Activated T-helper 1 cell treated with anti-CD3 and anti-CD28 coated beads, Interleukin-2, amount 50 U/mL, for 16 hours (primary cell): ENCODE measurements at places on chromosomes 2 and 18.
A peak's percentile ranks its signal among the peaks of the same experiment; 100 is the strongest.

DNA sequence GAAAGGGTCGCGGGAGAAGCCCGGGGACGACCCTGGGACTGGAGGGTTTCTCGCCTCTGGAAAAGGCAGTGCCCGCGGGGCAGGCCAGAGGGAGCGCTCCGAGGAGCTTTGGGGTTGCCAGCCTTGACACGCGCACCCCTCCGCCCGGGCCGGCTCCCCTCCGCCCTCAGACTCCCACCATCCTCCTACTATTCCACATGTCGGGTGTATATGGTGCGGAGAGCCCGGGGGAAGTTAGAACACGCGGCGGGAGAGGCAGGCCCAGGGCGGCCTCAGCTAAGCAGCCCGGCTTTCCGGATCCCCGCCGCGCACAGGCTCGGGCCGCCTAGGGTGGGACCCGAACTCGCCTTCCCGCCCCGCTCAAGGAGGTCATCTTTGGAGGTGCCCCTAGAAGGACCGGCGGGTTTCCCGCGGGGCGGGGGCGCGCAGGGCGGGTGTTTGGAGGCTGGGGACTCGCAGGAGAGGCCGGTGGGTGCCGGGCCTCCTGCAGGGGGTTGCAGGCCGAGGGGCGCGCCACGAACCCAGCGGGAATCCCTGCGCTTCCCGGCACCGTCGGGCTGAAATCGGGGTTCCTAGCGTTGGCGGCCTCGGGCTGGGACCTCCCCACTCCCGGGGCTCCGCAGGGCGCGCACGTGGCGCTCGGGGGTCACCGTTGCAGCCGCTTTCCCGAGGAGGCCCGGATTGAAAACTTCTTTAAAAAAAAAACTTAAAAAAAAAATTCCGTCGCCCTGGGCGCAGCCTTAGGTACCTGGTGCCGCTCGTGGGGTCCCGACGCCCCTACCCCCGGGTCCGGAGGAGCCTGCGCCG, 3.7 kb downstream of the NFATC1 start:
- DNase-seq = no peak

DNA sequence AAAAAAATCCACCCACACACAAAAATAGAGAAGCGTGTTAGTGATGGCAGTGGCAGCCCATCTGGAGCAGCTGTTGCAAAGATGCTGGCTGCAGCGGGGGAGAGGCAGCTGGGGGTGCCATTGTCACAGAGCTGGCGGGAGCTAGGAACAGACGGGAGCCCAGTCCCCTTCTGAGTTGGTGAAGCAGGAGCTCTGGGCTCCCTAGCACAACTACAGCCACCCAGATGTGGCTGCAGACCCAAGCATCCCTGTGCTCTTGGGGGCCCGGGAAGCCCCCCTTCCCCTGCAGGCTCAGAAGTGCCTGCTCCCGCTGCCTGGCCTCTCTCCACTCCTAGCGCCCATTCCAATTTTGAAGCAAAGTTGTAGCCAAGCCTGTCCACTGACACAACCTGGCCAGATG, 366.6 kb upstream of the MC4R start:
- DNase-seq = no peak

DNA sequence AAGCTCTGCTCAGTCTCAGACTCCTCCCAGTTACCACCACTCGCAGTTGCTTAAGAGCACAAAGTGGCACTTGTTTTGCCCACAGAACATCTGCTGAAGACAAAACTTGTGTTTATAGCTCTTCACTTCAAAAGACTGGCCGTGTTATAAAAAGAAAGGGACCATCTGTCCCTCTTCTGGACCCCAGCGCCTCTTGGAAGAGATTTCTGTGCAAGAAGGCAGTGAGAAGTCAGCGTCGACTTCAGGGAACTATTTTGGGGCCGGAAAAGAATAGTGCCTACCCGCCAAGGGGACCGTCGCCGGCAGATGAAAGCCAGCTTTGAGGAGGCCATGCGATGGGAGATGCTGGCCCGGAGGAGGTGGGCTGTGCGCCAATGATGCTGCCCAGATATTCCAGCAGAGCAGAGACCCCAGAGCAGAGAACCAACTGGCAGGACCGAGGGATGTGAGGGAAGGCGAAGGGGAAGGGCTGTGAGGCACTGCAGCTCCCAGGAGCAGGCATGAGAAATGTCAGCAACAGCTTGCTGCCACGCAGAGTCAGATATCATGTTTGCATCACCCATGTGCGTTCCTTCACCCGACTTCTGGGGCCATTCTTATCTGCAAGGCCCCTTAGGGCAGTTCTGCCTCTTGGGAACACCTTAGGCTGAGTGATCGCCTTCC, 270.9 kb downstream of the ATAD2B start:
- DNase-seq = no peak

DNA sequence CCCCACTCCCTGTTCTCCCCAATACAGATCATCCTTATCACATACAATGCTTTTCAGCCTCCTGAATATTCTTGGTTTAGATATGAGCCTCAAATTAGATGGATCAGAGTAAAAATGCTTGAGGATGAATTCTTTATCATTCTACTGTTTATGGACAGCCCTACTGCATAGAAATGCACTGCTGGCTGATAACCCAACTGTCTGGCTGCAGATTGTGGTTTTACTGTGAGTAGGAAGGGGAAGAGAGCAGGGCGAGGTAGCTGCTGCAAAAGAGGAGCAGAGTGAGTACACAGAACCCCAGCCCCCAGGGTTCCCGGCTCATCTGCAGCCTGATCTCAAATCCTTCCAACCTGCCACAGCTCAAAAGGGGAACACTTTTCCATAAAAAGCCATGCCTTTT, 29.4 kb upstream of the NCOA1 start:
- DNase-seq = no peak

DNA sequence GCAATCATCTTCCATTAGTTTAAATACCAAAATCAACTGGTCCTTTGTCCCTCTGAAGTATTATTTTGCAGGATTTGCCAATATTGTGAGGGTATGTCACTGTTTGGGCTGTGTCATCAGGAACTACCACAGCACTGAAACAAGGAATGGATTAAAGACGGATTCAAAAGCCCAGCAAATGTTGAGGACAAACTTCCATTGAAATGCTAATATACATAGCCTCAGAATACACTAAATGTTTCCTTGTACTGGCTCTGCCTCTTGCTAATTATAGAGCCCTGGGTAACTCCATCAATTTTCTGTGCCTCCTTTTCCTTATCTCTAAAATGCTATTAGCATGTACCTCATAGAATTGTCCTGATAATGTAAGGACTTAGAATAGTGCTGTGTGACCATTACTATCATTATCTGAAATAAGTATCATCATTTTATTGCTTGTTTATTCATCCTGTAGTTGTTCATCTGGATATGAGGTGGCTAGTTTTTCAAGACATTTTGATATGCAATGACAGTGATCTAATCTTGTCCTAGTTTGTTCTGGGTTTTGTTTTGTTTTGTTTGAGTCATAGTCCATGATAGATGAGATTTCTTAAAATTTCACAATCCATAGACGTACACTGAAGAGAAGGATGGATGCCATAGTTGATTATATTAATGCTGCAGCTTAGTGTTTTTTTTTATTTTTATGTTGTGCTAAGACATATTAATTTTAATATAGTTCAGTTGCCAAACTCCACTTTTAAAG, 333.4 kb upstream of the KCNH7 start:
- DNase-seq = no peak

GRCh38 chr2:168312036-168312822, 64.8 kb upstream of the STK39 start:
- no peak for DNase-seq

- DNase-seq = no peak
Measured at GRCh38 chr2:196168181-196168580, 3.2 kb downstream of the STK17B start.

GRCh38 chr2:24084386-24085199, at the start of gene TP53I3:
TP53I3 (minus strand) TSS chr2:24084834; CDS start chr2:24084326, 508 bp downstream.
- DNase-seq = peak; percentile 76

GRCh38 chr2:232327105-232328031, 51.2 kb upstream of the ALPP start:
- DNase-seq = peak; percentile 68

- DNase-seq = no peak
Measured at GRCh38 chr2:240722796-240723735, 31.4 kb downstream of the AQP12A start.

GRCh38 chr2:103656558-103656957, 894.7 kb downstream of the TMEM182 start:
- no peak for DNase-seq

- no peak for DNase-seq
Measured at GRCh38 chr18:43877616-43878321, 600.5 kb upstream of the SYT4 start.

GRCh38 chr18:48530399-48531081, 8.3 kb upstream of the CTIF start:
- DNase-seq = no peak

DNA sequence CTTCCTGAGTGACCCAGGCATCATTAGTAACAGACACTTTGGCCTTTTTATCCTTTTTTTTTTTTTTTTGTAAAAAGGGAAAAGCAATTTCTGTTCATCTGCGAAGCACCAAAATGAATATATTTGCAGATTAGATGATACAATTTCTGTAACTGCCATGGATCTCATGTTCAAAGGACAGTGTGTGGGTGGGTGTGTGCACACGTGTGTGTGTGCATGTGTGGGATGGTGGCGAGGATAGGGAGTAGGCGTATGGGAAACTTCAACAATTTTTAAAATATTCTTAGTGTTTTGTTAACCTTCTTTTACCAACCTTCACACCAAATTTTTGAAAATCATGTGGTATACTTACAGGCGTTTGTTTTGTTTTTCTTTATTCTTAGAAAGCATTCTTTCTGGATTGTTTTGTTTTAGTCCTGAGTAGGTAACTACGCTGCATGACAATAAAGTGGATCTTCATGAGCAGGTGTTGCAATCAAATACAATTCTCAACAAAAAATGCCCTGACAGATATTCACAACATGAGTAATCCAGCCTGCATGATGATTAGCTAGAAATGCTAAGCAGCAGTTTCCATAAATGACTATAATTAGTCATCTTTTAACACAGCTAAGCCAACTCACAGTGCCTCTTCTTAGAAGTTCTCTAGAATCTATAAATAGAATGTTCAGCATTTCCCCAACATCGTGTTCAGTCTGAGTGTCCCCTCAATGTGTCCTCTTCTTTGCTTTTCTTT, 53.5 kb upstream of the RMDN2 start:
- DNase-seq = no peak

- DNase-seq = no peak
Measured at GRCh38 chr18:70337139-70337972, 48.5 kb downstream of the SOCS6 start.

- DNase-seq = no peak
Measured at GRCh38 chr2:41129988-41130387, 678.1 kb upstream of the SLC8A1 start.

GRCh38 chr2:67858886-67859285, 203.9 kb downstream of the C1D start:
- DNase-seq = no peak

DNA sequence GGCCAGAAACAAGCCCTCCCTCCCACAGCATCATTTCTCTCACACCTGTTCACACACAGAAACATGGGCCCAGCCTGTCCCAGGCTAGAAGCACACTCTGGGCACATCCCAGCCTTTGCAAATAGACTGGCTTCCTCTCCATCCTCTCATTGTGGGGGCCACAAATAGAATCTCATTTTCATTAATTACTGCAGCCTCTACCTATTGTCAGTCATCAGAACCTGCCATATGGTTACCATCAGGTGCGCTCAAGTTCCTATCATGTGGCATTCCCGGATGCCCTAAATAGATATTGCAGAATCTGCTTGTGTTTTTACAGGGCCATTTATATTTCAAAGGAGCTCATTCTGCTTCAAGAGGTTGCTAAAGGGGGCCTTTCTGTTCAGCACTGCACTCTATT, 460.7 kb downstream of the BCL11A start:
- DNase-seq = no peak

DNA sequence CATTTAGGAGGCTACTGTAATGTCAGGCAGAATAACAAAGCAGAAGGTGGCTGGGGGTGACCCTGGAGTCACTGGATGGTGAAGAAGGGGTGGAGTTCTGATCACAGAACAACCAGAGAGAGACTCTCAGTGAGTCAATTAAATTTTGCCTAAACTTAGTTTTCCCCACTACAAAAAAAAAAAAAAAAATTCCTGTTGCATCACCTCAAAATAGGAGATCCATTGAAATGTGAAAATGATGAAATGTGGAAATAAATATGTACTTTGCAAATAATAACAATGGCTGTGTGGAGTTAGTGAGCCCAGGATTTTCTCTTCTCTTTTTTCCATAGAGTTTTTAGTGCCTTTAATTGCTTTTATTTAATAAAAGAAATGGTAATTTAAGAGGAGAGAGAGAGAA, 165.5 kb downstream of the GFPT1 start:
- no peak for DNase-seq

DNA sequence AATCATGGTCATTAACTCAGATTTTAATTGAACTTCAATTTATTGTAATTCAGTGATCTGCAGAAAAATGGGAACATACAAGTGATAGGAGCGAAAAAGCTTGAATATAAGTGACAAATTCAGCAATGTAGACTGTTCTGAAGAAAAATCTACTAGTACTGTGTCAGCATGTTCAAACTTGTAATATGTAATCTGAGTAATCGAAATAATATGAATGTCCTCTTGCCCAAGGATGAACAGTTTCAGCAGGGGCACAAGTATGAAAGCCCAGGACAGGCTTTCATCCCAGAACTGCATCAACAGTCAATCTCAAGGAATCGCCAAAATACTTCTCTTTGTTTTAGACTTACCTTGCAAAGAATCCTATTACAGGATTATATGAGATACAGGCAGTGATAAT, 1110.5 kb downstream of the LRP1B start:
- DNase-seq = no peak

DNA sequence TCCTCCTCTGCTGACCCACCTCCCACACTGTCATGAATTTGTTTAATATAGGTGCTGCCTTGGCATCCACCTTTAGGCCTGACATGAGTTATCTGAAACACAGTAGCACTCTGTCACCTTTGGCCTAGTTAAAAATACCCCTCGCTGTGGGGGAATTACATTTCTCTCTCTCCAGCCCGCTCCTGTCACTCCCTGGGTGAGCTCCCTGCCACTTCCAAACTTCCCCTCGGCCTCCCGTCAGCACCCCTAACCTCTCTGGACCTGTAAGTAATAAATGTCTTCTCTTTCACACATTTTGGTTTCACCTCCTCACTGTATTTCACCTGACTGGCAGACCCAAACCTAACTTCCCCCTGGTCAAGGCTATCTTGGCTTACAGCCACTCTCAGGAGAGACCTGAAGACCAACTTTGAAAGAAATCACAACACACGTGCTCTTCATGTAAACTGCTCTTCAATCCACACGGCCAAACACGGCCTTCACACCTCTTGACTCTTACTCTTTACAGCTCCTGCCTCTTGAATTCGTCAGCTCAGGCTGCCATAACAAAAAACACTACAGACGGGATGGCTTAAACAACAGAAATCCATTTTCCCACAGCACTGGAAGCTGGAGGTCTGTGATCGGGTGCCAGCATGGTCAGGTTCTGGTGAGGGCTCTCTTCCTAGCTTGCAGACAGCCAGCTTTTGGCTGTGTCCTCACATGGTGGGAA, 28.3 kb downstream of the REEP1 start:
- DNase-seq = no peak
